ENCODE measurements at places on chromosomes 1 and 21.

- DNase-seq = no peak
Measured at GRCh38 chr1:50123071-50123470, 14.4 kb downstream of the ELAVL4 start.

DNA sequence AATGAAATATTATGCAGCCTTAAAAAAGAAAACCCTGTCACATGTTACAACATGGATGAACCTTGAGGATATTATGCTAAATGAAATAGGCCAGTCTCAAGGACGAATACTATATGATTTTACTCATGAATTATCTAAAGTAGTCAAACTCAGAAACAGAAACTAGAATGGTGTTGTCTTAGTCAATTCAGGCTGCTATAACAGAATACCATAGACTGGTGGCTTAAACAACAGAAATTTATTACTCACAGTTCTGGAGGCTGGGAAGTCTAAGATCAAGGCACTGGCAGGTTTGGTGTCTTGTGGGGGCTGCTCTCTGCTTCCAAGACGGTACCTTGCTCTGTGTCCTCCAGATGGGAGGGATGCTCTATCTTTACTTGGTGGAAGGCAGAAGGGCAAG, 113.8 kb upstream of the DNAH14 start:
- no peak for DNase-seq

GRCh38 chr1:6440198-6441126, 15.9 kb downstream of the ESPN start:
- peak; percentile 53 for DNase-seq

DNA sequence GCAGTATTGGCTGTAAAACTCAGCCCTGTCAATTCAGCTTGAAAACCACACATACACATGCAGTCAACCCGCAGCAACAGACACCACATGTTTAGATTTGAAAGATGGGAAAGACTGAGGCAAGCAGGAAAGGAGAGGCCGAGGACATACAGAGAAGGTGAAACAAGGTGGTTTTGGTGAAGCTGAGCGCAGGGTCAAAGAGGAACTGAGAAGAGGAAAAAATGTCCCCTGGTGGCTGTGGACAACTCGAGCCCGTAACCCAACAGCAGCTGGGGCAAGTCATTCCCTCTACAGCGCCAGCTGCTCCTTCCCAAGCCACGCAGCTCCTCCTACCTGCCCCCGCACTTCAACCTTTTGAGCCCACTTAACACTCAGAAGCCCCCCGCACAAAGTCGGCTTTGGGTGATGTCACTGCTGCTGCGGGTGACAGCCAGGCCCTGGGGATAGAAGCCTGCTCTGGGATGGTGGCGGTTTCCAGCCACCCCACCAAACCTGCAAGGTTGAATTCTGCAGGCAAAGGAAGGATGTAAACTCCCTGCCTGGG, 63.0 kb downstream of the KCNN3 start:
- peak; percentile 84 for DNase-seq

GRCh38 chr1:209590405-209590804, 6.9 kb downstream of the CAMK1G start:
- no peak for DNase-seq

- DNase-seq = no peak
Measured at GRCh38 chr1:108889706-108890384, 13.1 kb downstream of the GPSM2 start.

DNA sequence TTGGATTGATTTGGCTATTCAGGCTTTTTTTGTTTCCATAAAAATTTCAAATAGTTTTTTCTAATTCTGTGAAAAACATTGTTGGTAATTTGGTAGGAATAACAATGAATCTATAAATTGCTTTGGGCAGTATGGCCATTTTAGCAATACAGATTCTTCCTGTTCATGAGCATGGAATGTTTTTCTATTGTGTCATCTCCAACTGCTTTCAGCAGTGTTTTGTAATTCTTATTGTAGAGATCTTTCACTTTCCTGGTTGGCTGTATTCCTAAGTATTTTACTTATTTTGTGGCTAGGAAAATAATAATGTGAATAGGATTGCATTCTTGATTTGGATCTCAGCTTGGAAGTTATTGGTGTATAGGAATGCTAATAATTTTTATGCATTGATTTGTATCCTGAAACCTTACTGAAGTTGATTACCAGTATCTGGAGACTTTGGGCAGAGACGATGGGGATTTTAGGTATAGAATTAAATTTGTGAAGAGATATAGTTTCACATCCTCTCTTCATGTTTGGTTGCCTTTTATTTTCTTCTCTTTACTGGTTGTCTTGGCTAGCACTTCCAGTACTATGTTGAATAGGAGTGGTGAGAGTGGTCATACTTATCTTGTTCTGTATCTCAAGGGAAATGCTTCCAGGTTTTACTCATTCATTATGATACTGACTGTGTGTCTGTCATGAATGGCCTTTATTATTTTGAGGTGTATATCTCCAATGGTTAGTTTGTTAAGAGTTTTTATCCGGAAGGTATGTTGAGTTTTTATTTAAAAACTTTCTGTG, 57.3 kb downstream of the DRAM2 start:
- no peak for DNase-seq

DNA sequence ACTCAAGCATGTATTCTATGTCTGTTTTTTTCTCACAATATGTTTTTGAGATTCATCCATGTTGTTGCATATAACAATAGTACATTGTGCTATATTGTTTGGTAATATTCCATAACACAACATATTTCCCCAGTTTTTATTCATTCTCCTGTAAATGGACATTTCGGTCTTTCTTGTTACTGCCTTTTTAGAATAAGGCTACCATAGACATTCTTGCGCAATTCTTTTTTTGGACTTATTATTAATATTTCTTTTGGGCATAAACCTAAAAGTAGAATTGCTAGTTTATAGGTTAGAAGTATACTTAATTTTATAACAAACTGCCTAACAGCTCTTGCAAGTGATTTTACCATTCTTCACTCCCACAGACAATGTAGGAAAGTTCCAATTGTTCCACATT, 573.0 kb downstream of the ADGRL2 start:
- DNase-seq = no peak

DNA sequence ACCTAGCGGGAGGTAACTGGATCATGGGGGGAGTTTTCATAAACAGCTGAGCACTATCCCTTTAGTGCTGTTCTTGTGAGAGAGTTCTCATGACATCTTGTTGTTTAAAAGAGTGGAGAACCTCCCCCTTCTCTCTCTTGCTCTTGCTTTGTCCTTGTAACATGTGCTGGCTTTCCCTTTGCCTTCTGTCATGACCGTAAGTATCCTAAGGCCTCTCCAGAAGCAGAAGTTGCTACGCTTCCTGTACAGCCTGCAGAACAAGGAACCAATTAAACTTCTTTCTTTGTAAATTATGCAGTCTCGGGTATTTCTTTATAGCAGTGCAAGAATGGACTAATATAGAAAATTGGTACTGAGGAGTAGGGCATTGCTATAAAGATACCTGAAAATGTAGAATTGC, 515.6 kb downstream of the NEGR1 start:
- DNase-seq = no peak

DNA sequence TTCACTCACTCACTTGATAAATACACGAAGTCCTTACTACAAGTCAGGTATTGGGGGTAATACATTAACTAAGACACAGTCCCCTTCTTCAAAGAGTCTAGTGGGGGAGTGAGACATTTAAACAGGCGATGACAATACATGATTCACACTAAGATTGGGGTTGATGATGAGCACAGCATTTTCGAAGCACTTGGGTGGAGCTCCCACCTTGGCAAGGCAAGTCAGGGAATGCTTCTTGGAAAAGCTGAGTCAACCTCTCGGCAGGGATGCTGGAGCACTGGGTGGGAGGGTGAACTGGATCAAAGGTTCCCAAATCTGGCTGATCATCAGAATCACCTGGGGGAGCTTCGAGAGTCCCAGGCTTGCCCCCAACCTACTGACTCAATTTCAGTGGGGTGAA, 57.9 kb upstream of the ENAH start:
- DNase-seq = no peak

- DNase-seq = peak; percentile 32
Measured at GRCh38 chr1:67189953-67190352, 23.7 kb downstream of the IL23R start.

- no peak for DNase-seq
Measured at GRCh38 chr1:82091265-82091664, 290.5 kb downstream of the ADGRL2 start.

GRCh38 chr1:48552903-48553606, 81.1 kb upstream of the SPATA6 start:
- DNase-seq = no peak

DNA sequence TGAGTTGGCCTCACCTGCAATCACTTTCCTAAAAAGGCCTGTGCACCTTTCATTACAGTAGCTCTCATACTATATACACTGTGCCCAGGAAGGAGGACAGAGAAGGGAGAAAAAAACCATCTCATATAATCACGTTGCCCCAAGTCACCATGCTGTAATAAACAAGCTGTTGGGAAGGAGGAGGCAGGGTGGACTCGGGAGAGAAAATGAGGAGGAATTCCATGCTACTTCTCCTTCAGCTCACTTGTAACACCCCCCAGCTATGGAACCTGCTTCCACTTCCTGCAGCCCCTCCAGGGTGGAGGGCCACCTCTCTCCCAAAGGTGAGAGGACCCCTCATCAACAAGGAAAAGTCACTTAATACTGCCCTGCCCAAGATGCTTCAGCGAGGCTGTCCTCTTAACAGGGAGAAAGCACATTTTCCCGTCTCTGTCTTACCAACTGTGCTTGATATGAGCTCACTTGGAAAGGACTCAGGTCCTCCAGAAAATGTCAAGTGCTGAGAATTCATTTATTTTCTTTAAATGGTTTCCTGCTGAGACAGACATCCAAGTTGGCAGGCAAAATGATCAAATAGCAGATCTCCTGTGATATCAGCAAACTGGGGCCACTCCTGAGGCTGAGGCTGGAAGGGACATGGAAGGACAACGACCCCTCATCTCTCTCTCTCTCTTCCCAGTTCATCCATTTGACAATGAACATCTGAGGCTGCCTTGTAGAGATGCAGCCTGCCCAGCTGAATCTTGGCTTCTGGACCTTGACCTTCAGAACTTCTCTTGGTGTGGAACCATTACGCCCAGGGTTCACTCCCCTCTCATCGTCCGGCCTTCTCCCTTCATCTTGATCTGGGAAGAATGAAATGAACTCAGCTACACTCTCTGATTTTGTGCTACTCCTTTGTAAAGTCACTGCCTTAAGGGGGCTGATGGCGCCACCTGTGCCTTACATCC, 54.0 kb downstream of the CAPN9 start:
- DNase-seq = no peak

DNA sequence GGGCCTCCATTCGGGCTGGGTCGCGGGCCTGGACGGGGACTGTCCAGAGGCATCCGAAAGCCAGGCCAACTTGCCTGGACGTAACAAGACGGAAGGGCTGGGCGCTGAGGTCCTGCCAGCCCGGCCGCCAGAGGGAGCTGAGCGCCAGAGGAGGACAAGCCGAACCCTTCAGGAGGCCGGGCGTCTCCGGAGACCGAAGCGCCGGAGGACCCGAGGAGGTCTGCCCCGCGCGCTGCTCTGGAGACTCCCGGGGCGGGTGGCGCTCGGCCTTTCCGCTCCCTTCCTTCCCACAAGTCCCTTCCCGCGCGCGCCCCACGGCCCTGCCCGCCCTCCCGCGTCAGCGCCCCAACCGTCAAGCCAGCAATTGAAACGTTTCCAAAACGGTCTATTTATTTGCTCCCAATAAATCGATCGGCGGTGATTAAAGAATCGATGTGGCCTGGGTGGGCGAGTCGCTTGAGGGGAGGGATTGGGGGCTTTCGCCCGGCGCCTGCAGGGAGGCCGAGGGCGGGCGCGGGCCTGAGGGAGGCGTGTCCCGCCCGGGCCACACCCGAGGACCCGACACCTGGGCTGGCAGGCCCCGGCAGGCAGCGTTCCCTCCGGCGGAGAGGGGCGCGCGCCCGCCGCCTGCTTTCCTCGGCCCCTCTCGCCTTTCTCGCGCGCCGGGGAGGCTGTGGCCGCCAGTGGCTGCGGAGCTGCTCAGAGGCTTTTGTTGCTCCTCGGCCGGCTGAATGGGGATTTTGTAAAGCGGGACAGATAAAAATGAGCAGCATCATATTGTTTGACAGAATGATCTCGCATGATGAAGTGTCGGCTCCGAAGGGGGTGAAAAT, 5.2 kb upstream of the FOXD3 start:
- DNase-seq = peak; percentile 84

DNA sequence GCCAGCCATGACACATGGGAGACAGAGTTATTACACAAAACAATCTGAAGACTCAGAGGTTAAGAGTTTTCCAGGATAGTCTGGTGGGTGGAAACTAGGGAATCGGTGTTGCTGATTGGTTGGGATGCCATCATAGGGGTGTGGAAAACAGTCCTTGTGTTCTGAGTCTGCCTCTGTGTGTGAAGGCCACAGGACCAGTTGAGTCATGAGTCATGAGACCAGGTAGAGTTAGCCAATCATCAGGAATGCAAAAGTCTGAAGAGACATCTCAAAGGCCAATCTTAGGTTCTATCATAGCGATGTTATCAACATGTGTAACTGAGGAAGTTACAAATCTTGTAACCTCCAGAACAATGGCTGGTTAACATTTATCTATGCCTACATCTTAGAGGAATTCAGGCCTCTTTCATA, 49.7 kb upstream of the NEK7 start:
- no peak for DNase-seq

- DNase-seq = no peak
Measured at GRCh38 chr1:244248426-244248825, 197.3 kb downstream of the ZBTB18 start.

DNA sequence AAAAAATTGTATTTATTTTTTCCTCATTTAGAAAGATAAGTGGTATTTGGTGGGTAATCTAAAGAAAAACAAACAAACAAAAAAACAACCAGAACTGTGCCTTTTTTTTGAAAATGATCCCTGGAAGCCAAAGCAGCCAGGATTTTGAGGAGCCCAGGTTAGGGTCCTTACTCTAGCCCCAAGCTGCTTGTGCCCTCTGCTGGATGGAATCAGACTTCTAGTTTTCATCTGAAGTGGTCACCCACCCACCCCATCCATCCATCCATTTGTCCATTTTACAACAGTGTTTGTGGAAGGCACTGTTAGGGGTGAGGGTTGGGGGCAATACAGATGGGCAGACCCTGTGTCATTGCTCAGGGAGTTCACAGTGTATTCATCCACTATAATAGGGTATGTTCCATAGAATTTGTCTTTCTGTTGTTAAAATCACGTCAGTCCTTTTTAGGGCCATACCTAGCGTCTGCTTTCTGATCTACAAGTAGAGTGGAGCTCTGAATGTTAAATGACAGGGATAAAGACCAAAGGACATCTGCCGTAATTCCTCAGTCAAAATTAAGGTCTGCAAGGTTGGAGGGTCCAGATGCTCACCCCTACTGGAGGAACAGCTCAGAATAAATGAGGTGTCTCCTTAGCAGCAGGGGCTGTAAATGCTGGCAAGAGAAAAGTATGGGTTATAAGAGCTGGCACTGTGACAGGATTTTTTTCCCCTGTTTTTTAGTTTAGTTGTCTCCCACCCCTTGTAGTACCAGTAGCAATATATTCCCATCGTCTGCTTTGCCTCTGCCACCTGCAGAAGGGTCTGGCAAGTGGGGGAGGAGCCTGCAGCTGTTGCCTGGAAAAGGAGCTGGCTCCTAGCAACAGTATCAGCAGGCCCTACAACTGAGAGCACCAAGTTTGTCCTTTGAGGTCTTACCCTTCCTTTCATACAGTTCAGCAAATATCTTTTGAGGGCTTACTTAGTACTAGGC, 3.2 kb downstream of the LRRC42 start:
- DNase-seq = peak; percentile 57

- peak; percentile 73 for DNase-seq
Measured at GRCh38 chr21:39461419-39461818, 9.6 kb downstream of the SH3BGR start.

GRCh38 chr1:221667504-221667903, 74.4 kb downstream of the DUSP10 start:
- peak; percentile 71 for DNase-seq
